ENCODE measurements at places on chromosomes 4 and X.

DNA sequence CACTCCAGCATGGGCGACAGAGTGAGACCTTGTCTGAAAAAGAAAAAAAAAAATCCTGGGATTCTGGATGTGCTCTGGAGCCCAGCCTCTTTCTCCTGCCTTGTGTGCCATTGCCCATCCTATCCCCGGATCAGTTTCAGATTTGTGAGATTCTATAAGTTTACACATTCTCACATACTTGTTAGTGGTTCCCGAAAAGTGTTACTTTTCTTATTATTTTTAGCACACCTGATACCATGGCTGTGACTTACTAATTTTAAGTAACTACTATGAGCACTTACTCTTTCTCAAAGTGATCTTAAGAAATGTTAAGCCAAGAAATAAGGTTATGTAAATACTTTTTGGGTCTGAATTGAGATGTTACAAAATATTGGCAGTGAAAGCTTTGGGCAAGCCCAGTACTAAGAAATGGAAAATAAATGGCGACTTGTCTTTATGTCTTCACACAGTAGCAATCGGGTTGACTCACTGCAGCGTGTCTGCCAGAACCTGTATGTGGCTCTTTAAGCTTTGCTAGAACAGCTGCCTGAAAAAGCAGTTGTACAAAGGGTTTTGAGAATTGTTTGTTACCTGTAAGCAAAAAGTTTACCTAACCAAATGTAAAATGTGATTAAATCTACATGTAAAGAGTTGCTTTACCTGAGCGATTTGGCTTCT, 118.7 kb downstream of the KLHL8 start:
- DNase-seq: no peak

DNA sequence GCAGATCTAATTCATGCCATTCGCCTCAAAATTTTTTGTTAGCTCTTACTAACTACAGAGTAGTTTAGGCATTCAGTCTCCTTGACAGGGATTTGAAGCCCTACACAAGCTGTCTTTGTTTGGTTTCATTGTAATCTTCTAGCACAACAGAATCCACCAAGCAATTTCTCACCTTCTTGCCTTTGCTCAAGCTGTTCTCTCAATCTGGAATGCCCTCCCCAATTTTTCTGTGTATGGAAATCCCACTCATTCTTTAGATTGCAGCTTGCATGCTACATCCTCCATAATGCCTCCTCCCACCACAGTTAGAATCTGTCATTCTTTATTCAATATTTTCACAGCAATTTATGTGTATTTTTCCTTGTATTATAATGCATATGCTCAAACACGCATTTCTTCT, 63.7 kb downstream of the C4orf51 start:
- DNase-seq: no peak

- DNase-seq: no peak
Measured at GRCh38 chrX:111003118-111003517, 92.9 kb upstream of the PAK3 start.

DNA sequence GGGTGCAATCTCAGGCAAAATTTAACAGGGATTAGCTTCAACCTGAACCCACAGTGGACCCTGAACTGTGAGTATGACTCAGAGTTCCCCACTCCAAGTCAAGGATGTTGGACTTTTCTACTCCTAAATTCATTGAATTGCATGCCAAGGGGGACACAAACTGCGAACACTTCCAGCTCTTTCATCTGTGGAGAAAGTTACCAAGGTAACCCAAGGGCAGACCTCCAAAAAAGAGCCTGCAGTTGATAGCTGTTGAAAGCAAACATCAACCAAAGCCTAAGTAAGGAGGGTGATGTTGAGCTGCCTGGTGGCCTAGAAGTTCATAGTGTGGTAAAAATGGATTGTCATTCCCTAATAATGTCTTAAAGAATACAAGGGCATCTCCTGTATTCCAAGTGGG, 1242.9 kb downstream of the C4orf33 start:
- no peak for DNase-seq

- DNase-seq: no peak
Measured at GRCh38 chr4:151678048-151678872, 82.5 kb downstream of the GATB start.

- no peak for DNase-seq
Measured at GRCh38 chrX:136125106-136125505, 22.2 kb upstream of the FHL1 start.

- no peak for DNase-seq
Measured at GRCh38 chr4:149645790-149646189, 169.9 kb downstream of the IQCM start.

DNA sequence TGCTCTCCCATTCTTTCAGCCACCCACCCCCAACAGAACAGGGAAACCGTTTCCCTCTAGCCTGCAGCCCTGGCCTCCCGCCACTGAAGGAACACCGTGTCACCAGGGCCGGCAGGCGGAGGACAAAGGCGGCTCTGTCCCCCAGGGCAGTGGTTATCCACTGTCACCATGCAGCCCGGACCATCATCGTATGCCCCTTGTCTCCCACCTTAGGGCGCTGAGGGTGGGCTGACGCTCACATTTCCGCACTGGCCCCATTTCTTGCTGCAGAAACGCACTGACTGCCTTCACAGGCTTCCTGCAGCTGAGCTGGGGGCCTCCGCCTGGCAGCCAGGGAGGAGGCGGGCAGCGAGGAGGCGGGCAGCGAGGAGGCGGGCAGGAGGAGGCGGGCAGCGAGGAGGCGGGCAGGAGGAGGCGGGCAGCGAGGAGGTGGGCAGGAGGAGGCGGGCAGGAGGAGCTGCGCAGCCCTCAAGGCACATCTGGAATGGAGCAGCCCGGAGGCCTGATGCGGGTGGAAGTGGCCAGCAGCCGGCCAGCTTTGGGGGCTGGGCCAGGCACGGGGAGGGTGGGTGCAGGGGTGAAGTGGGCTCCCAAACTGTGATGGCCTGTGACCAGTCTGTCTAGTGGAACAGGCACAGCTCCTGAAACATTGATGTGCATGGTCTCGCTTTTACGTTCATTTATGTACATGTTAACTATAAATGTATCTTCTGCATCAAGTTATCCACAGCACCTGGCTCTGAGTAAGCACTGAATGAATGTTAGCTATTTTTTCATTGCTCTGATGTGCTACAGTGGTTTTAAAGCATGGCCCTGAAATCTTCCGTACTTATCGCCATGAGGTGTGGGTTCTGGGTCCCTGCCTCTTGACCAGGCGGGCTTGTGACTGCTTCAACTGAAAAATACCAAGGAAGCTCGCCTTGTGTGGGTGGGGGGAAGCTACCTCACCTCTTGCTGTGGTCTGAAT, 20.6 kb upstream of the KIAA0232 start:
- no peak for DNase-seq

DNA sequence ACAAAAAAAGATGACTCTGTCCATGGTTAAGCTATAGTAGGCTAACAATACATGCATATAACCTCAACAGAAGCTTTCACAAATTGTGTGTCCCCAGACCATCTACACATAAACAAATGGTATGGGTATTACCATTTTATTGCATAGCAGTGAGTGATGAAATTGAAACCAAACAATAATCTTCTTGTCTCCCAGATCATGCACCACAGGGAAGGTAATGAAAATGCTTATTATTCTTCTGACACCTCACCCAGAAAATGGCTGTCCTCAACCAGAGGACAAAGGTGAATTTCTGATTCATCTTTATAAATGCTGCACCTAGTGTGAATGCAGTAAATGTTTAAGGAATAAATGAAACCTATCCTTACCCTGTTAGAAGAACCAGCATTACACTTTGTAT, 8.0 kb downstream of the PRSS12 start:
- DNase-seq: no peak

DNA sequence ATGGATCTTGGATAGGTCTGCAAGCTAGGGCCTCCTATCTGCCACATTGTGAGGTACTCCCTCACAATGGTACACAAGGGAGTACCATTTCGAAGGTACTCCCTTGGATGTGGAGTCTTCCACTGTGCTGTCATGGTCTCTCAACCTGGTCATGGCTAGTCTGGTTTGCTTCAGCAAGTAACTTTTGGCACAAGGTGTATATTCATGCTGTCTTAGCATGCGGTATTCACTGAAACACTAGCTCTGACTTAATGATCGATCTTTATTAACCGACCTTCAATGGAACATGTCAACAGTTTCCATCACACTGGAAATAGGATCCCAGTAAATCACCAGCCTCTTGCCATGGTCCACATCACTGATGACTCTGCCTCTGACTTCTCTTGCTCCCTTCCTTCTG, 77.5 kb upstream of the HS3ST1 start:
- no peak for DNase-seq

DNA sequence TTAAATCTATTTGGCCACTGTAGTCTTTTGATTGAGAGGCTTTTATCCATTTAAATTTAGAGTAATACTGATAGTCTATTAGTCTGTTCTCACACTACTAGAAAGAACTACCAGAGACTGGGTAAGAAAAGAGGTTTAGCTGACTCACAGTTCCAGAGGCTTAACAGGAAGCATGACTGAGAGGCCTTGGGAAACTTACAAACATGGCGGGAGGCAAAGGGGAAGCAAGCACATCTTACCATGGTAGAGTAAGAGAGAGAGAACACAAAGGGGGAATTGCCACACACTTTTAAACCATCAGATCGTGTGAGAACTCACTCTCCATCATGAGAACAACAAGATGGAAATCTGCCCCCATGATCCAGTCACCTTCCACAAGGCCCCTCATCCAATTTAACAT, 410.9 kb downstream of the PDGFC start:
- no peak for DNase-seq

- no peak for DNase-seq
Measured at GRCh38 chrX:1483843-1484637, 31.3 kb upstream of the ASMTL start.

DNA sequence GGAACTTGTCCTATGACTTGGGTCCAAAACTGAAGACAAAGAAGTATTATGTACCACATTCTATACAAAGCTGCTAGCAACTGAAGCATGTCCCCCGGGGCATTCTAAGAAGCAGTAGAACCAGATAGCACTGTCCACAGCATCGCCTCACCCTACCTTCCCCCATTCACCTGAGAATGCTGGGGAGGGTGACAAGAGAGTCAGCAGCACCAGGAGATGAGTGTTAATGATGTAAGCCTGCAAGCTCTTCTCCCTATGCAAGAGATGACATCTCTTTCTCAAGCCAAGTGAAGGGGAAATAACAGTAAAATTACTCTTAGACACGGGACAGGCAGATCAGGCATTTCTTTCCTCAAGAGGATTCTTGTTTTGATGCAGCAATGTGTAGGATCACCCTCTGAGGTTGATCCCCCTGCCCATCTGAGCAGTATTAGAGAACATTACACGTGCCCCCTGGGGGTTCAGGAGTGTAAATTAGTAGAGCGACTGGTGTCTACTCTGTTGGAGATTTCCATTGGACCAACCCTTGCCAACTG, 13.9 kb upstream of the TLR1 start:
- DNase-seq: no peak

DNA sequence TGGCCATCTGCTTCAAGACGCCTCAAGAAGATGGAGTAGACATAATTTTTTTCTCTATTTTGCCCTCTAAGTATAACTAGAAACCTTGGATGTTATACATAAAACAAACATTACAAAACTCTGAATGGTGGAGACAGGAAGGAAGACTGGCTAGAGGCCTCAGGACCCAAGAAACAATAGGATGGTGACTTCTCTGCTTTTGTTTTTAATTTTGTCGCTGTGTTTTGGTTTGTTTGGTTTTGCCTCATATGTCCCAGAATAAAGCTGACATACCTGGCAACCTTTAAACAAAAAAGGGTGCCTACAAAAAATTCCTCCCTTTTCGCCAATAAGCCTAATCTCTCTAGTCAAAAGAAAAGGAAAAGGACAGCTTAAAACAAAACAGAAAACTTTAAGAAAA, 109.1 kb downstream of the PPP4R3C start:
- DNase-seq: no peak

- no peak for DNase-seq
Measured at GRCh38 chrX:72117636-72118210, 14.0 kb downstream of the RTL5 start.

- no peak for DNase-seq
Measured at GRCh38 chr4:183396227-183396637, 48.2 kb upstream of the CDKN2AIP start.

DNA sequence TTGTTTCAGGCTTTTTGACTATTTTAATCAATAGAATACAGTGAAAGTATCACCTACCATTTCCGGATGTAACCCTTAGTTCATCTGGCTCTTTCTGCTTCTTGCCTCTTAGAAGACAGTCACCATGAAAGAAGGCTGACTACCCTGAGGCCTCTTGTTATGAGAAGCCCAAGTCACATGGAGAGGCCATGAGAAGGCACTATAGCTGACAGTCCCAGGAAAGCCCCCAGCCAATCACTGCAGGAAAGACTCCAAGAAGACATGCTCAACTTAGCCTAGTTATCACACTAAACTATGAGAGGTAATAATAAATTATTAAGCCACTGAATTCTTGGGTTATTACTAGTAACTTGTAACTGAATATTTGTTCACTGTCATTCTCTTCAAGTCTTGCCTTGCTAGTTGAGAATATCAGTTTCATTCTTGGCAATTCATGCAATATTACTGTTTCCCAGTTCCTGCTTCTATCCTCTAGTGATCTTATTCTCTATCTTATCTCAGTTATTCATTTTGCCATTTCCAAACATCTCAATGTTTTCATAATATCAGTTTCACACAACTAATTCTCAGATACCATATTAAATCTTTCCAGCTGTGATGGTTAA, 57.1 kb upstream of the GUCY1A1 start:
- DNase-seq: no peak

- no peak for DNase-seq
Measured at GRCh38 chrX:85561231-85561630, 181.8 kb upstream of the POF1B start.

- DNase-seq: no peak
Measured at GRCh38 chr4:100657187-100657586, 139.4 kb upstream of the EMCN start.

DNA sequence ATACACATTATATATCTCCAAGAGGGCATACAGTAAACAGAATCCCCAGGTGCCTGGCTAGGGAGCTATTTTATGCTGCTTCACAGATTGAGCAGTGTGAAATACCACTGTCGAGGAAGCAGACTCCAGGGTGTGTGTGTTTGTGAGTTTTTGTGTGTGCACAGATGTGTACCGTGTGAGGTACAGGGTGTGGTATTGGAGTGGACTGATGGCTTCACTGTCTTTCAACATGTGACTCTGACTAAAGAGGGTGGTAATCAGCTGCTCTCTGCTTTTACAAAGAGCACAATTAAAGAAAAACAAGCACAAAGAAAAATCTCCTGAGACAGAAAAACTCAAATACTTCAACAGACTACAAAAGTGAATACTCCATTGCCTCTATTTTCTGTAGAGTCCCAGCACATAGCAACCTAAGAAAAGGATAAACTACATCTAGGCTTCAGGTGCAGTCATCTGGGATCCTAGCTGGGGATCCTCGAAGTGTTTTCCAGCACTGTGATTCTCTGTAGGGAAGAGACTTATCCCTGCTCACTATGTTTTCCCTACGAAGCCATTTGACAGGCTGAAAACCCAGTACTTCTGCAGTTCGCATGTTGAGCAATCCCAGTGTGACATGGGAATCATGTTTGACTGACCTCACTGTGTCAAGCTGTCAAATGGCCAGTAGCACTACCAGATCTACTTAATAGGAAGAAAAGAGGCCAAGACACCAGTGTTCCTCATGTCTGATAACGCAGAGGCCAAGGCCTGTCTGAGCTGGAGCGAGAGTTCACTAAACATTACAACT, 100.3 kb downstream of the CDS1 start:
- no peak for DNase-seq

GRCh38 chrX:19403696-19404095, 60.0 kb downstream of the PDHA1 start:
- DNase-seq: no peak

Measured in activated CD4-positive, alpha-beta T cell treated with anti-CD3 and anti-CD28 coated beads, Interleukin-2, amount 50 U/mL, for 24 hours (primary cell).